ENCODE measurements at places on chromosomes 6 and 20.

GRCh38 chr20:56974499-56975250, 291.8 kb downstream of the BMP7 start:
- peak; percentile 35 for DNase-seq

DNA sequence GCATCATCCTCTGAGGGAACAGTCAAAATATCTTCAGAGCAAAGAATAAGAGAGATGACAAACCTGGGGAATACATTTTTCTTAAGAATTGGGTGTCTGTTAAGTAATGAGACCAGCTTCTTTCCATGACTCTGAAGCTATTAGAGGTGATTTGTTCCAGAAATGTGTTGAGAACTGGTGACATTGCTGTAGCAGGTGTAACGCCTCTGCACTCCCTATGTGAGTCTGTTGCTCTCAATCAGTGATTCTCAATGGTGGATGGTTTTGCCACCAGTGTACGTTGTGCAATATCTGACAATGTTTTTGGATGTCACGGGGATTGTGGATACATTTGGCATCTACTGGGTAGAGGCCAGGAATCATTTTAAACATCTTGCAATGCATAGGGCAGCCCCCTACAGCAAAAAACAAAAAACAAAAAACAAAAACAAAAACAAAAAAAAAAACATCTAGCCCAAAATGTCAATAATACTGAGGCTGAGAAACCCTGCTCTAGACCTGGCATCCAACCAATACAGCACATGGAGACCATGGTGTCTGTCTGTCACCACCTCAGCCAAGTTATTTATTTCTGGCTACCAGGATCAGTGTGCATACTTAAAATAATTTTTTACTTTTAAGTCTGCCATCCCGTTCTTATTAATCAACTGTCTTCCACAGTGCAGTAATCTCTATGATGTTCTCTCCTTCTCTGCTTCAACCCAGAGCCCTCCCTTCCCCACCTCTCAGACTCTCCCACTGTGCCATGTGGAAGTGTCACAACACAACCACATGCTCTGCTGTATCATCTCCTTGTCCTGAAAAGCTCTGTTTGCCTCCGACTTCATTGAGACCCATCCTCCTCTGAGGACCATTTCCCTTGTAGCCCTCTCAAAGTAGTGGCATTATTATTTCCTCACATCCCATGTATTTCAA, 43.7 kb downstream of the KLHL32 start:
- DNase-seq, result no peak

- no peak for DNase-seq
Measured at GRCh38 chr6:829656-830055, 136.7 kb upstream of the EXOC2 start.

- no peak for DNase-seq
Measured at GRCh38 chr6:25334793-25335192, 55.6 kb downstream of the CARMIL1 start.

DNA sequence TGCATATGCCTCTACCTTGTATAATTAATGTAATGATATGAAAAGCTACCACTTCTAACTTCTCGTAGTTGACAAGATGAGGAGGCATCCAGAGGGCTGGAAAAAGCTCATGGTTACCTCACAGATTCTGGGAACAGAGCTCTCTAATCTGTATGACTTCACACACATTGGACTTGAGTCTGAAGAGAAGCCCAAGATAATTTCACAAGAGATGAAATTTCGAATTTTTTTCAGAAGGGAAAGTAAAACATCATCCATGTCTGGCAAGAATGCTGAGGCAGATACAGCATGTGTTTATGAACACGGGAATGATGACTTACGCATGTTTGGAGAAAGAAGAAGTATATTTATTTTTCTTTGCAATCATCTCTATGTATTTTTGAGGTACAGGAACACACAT, 141.8 kb upstream of the TENT5A start:
- no peak for DNase-seq

DNA sequence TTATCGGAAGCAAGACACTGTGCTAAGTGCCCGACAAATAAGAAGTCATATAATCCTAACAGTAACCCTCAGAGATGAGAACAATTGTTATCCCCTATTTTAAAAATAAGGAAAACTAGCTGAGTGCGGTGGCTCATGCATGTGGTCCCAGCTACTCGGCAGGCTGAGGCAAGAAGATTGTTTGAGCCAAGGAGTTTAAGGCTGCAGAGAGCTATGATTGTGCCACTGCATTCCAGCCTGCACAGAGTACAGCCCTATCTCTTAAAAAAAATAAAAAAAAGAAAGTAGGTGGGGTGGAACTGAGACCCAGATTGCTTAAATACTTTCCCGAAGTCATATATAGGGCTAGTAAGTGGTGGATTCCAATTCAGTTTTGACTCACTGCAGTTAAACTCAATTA, 84.7 kb downstream of the UST start:
- no peak for DNase-seq

DNA sequence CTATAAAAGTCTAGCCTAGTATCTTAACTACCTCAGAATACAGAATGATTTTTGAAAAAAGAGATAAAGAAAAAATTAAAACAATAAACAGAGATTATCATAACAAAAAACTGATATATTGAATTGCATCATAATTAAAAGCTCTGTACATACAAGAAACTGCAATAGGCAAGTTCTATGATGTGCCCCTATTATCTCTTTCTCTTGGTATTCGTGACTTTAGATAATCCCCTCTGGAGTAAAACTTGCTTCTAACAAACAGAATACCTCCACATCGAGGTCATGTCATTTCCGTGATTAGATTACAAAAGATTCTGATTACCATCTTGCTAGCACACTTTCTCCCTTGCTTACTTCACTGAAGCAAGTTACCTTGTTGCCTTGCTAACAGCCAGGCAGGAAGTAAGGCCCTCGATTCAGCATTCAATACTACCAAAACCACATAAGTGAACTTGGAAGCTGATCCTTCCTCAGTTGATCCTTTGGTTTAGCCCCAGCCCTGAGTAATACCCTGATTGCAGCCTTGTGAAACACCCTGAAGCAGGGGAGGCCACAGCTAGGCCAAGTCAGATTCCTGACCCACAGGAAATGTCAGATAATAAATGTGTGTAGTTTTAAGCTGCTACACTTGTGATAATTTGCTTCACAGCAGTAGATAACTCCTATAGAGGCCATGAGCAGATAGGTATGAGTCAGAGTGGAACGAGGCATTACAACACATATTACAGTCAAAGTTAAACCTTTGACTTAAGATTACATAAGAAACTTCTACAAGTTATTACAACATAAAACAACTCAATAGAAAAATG, 53.7 kb upstream of the TMX4 start:
- no peak for DNase-seq

GRCh38 chr6:41780551-41781365, at the start of gene PRICKLE4:
Gene PRICKLE4 (plus strand): TSS chr6:41780782. CDS start chr6:41783474, 2,692 bp downstream.
- no peak for DNase-seq

- DNase-seq, result peak; percentile 67
Measured at GRCh38 chr6:422433-423054, 31.0 kb downstream of the IRF4 start.

DNA sequence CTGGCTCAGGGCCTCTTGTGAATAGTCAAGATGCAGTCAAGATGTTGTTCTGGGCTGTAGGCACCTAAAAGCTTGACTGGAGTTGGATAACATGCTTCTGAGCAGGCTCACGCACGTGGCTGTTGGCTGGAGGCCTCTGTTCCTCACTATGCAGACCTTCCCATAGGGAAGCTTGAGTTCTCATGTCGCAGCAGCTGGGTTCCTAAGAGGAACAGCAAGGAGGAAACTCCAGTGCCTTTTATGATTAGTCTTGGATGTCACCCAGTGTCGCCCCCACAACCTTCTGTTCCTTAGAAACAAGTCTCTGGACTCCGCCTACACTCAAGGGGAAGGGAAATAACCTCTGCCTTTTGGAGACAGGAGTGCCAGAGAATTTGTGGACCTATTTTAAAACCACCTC, 210.7 kb downstream of the BCAS1 start:
- DNase-seq, result no peak

DNA sequence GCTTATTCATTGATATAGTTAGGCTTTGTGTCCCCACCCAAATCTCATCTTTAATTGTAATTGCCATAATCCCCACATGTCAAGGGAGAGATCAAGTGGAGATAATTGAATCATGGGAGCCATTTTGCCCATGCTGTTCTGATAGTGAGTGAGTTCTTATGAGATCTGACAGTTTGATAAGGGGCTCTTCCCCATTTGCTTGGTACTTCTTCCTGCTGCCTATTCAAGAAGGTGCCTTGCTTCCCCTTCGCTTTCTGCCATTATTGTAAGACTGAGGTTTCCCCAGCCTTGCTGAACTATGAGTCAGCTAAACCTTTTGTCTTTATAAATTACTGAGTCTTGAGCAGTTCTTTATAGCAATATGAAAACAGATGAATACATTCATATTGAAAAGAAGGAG, 45.6 kb downstream of the CENPW start:
- no peak for DNase-seq

- DNase-seq, result no peak
Measured at GRCh38 chr6:64252256-64252655, 616.7 kb downstream of the PHF3 start.

DNA sequence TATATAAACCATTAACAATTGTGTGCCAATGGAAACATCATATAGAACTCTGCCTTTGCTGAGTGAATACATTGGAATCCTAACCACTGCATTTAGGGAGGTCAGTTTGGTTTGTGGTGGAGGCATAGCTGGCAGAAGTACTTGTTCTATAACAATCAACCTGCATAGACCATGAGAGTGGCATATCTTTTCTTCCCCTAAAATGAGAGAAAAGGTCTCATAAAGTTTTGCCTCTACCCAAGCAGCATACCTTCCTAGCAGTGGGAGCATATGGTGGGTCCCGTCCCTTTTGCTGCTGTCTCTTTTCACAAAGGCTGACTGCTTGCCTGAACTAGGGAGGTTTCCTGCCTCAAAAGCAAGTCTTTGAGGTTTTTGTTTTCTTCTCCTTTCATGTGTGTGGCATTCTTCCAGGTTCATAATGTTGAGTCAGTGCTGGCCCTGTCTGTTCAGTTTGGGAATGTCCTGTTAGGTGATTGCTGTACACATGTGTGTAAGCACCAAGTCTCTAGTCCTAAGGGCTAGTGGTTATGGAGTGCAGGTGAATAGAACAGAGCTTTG, 61.2 kb upstream of the SUPT3H start:
- DNase-seq, result no peak

GRCh38 chr6:43506667-43507471, 3.3 kb downstream of the LRRC73 start:
- DNase-seq, result peak; percentile 84

- no peak for DNase-seq
Measured at GRCh38 chr6:69936674-69937363, 70.5 kb downstream of the COL19A1 start.

DNA sequence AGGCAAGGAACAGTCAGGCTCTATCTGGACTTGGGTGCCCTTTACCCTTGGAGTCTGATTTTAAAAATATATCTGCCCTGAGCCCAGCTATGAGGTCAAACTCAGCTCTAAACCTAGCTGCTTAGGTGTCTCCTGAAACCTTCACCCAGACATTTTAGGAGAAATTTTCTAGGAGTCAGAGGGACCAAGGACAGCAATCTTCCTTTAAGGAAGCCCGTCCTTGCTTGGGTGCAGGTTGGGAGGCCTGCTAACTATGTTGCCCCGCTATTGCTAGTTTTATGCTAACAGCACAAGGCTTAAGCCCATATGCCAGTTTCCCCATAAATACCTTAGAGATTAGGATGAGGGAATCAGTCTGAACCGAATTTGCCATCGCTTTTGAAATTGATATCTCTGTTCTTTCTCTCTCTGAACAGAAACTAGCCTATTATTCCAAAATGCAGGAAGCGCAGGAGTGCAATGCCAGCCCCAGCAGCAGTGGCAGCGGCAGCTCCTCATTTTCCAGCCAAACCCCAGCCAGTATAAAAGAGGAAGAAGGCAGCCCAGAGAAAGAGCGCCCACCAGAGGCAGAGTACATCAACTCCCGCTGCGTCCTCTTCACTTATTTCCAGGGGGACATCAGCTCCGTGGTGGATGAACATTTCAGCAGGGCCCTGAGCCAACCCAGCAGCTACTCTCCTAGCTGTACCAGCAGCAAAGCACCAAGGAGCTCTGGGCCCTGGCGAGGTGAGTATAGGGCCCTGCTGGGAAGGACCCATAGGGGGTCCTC, 2.6 kb downstream of the VGLL2 start:
- no peak for DNase-seq

DNA sequence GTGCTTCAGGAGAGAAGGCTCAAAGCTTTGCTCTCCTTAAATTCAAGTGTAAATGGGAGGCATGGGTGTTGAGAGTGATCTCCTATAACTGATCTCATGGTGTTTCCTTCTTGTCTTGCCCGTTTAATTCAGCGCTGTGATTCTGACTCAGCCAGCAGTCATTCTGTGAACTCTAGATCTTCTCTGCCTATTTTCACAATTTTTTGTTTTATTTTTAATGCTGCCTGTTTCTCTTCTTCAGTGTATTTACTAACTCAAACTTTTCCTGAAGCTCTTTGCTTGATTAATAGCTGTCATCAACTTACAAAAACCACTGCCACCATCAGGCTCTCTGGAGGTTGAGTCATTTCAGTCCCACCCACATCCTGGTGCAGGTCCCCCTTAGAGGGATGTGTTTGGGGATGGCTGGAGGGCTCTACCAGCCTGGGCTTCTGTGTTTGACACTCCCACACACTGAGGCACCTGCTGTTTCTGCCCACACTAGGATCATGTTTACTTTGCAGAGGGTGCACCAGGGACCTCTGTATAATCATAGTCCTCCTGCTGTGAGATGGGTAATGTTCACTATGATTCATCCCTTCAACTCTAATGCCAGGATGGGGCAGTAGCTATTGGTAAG, 94.0 kb downstream of the SHLD1 start:
- peak; percentile 70 for DNase-seq

- DNase-seq, result no peak
Measured at GRCh38 chr6:10610289-10610688, 84.1 kb downstream of the C6orf52 start.

- DNase-seq, result no peak
Measured at GRCh38 chr20:59575653-59576052, 28.7 kb upstream of the PHACTR3 start.

- DNase-seq, result no peak
Measured at GRCh38 chr6:87504441-87504840, 31.7 kb downstream of the SLC35A1 start.

DNA sequence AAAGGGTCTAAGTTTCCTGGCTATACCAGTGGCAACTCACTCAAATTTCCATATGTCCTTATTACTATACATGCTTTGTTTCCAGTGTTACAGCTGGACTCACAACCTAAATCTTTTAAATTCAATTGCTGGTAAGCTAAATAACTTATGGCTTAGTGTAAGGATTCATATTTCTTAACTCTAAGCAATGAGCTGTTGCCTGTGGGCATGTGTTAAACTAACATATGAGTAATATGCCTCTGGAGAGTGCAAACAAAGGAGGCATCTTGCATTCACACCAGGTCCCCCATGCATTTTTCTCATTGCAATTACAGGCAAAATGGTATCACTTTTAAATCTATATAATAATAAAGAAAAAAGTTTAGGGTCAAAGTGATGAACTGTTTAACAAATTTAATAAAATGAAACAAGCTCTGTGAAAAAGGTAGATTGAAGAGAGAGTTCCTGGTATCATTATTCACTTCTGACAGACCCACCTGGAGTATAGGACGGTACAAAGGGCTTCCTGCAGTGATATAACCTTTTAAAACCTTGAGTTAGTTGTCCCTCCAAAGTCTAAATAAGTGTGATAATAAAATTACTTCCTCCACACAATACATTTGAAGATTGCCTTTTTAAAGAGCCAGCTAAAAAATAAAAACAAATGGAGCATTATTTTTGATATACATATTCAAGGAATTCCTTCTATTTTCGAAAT, 57.6 kb upstream of the HMGCLL1 start:
- no peak for DNase-seq

- no peak for DNase-seq
Measured at GRCh38 chr6:129592516-129593232, 117.3 kb downstream of the ARHGAP18 start.

Measured in stimulated activated CD4-positive, alpha-beta T cell treated with anti-CD3 and anti-CD28 coated beads, Interleukin-2, amount 100 ng/mL, for 24 hours (primary cell).